ENCODE measurements at places on chromosomes 4 and X.

DNA sequence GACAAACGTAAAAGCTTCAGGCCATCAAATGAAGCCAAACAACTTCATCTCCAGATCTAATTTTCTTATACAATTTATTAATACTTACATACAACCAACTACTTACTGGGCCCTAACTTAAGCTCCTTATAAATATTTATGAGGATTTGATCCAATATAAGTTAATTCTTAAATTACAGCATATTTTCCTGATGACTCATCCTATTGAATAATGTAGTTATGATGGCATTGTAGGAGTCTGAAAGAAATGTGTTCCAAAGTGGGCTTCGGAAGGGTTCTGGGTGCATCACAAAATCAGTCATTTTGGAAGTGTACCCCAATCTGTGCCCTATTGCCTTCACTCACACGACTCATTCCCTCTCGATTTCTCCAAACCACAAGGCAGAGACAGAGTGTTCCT, 455.1 kb upstream of the CTSO start:
- no peak for DNase-seq

- no peak for DNase-seq
Measured at GRCh38 chr4:149910177-149910576, 94.5 kb upstream of the IQCM start.

GRCh38 chr4:74331252-74331651, 23.0 kb downstream of the EPGN start:
- no peak for DNase-seq

- DNase-seq, result no peak
Measured at GRCh38 chr4:59457576-59457975, 1742.5 kb upstream of the ADGRL3 start.

GRCh38 chrX:23945206-23945605, 37.4 kb downstream of the CXorf58 start:
- no peak for DNase-seq

GRCh38 chrX:111244235-111244750, 26.0 kb downstream of the CAPN6 start:
- peak; percentile 28 for DNase-seq

- no peak for DNase-seq
Measured at GRCh38 chrX:8404471-8404870, 60.2 kb upstream of the VCX3B start.

GRCh38 chr4:156931267-156931666, 40.3 kb downstream of the PDGFC start:
- DNase-seq, result no peak

DNA sequence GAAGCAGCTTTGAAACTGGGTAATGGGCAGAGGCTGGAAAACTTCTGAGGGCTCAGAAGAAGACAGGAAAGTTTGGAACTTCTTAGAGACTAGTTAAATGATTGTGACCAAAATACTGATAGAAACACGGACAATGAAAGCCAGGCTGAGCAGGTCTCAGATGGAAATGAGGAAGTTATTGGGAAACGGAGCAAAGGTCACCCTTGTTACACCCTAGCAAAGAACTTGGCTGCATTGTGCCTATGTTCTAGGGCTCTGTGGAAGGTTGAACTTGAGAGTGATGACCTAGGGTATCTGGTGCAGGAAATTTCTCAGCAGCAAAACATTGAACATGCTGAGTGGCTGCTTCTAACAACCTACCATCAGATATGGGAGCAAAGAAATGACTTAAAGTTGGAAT, 50.8 kb upstream of the FBXW7 start:
- DNase-seq, result no peak

- no peak for DNase-seq
Measured at GRCh38 chr4:68368691-68369131, 18.8 kb upstream of the YTHDC1 start.

- no peak for DNase-seq
Measured at GRCh38 chr4:20592663-20593062, 107.6 kb upstream of the PACRGL start.

GRCh38 chr4:54726907-54727306, 69.2 kb downstream of the KIT start:
- no peak for DNase-seq

DNA sequence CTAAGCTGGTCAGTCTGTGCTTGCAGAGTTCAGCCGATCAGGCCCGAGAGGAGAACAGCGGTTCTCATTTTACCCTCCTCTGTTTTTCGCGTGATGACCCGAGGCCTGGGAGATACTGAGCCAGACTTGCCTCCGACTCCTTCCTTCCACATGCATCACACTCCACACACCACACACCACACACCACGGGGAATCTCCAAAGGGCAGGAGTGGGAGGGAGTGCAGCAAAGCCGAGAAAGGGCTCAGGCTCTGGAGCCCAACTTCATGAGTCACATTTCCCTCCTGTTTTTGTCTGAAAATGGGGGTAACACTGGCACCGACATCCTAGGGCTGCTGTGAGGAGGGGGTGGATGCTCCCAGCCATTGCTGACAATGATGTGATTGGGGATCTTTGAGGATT, 38.9 kb downstream of the TKTL1 start:
- no peak for DNase-seq

- no peak for DNase-seq
Measured at GRCh38 chr4:161990721-161991120, 173.1 kb downstream of the FSTL5 start.

GRCh38 chrX:112642349-112642748, 37.4 kb downstream of the LHFPL1 start:
- DNase-seq, result peak; percentile 71

GRCh38 chrX:72396117-72396516, 90.4 kb upstream of the CITED1 start:
- DNase-seq, result no peak

DNA sequence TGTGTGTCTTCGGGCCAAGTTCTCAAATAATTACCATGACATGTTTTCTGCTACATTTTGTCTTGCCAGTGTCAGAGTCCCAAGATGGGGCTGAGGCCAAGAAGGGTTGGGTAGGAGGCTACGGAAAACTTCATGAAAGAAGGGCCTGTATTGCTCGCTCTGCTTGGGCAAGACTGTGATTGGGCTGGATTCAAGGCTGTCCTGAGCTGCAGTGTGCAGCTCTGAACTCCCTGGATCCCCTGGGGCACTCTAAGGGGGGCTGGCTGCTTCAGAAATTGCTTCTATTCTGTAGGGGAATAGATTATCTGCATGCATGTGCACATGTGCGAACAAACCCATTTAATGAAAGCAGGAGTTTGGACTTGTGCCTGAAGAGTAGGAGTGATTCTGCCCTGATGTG, 13.6 kb downstream of the TSPAN6 start:
- DNase-seq, result no peak

DNA sequence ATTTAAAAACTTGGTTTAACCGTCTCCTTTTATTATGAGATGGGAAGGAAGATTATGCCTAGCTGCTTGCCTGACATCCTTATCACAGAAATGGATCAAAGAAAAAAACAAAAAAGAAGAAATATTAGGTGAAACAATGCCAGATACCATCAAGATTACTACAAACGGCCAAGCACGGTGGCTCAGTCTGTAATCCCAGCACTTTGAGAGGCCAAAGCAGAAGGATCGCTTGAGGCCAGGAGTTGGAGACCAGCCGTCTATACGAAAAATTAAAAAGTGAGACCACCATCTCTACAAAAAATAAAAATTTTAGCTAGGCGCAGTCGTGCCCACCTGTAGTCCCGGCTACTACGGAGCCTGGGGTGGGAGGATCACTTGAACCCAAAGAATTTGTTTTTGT, 2.3 kb downstream of the FRYL start:
- peak; percentile 14 for DNase-seq

- DNase-seq, result no peak
Measured at GRCh38 chr4:2383760-2384159, 34.7 kb downstream of the ZFYVE28 start.

DNA sequence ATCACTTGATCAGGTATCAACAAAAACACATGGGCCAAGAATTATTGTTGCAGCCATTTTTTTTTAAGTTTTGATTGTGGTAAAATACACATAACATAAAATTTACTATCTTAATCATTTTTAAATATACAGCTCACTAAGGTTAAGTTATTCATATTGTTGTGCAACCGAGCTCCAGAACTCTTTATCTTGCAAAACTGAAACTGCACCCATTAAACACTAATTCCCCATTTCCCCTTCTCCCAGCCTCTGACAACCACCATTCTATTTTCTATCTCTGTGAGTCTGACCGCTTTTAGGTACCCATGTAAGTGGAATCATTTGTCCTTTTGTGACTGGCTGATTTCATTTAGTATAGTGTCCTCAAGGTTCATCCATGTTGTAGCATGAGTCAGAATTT, 126.2 kb upstream of the NDP start:
- no peak for DNase-seq

DNA sequence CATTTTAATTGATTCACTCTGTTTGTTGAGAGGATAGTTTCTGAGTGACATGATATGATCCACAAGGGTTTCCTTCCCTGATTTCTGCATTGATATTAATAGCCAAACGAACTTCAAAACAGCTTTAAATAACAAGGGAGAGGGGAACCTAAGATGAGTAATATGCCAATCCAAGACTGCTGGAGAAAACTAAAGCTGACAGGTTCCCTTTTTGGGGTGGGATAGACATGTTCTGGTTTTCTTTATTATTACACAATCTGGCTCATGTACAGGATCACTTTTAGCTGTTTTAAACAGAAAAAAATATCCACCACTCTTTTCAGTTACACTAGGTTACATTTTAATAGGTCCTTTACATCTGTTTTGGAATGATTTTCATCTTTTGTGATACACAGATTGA, 182.2 kb downstream of the AR start:
- no peak for DNase-seq

DNA sequence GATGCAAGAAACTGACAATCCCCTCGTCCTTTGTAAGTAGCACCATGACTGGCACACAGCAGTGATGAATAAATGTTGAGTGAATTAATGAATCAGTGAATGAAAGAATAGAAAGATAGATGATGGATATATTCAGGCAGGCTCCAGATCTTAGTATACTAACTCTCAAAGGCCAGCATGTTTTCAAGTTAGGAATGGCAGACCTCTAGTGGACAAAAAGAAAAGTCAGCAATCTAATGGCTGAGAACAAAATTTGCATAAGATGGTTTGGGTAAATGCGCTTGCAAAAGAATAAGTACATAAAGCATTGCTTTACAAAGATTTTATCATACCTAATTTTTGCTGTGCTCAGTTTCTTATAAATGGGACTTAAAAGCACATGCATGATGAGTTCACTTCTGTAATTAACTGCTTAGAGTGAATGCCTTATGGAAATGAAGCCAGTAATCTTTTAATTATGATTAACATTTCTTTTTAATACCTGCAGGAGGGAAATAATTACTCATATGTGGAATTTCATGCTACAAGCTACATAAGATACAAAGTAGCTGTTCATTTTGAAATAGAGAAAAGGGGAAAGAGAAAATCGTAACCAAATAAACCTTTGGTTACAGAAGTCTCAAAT, 126.9 kb upstream of the GPRIN3 start:
- peak; percentile 40 for DNase-seq

GRCh38 chr4:34466411-34466810, 1777.9 kb downstream of the ARAP2 start:
- no peak for DNase-seq

DNA sequence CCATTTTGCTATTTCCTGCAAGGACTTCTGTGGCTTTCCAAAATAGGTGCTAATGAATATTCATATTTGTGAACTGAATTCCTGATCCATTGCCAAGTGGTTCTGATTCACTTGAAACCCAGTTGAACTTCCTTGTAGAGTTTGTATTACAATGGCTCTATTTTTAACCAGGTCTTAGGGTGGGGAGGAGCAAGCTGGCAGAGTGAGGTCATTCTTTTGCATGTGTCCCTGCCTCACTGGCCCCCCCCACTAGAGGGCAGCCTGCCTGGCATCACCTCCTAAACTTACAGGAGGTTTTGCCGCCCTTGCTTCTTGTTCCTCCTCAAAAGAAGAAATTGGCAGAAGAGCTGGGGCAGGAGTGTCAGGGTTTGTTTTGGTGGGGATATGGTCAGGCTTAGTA, 10.5 kb downstream of the PTTG2 start:
- no peak for DNase-seq

- DNase-seq, result no peak
Measured at GRCh38 chr4:185573651-185574199, 38.4 kb upstream of the PDLIM3 start.

GRCh38 chr4:61299316-61299715, 99.2 kb downstream of the ADGRL3 start:
- DNase-seq, result no peak

DNA sequence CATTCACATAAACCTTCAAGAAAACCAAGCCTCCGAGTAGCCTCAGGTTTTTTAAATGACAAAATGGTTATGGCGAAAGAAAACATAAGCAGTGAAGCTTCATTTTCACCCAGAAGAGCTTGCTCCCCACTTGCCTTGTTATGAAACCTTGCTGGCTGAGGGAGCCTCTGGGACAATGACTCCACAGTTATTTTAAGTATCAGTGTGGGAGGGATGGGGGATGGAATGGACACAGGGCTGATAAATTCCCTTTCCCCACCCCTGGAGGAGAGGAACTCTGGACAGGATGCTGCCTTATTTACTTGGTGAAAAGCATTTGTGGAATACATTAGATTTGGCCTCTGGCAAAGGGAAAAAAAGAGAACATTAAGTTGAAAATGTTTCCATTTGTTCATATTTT, 220.7 kb upstream of the CNKSR2 start:
- no peak for DNase-seq

GRCh38 chrX:77505227-77505626, 58.0 kb downstream of the FGF16 start:
- DNase-seq, result no peak

DNA sequence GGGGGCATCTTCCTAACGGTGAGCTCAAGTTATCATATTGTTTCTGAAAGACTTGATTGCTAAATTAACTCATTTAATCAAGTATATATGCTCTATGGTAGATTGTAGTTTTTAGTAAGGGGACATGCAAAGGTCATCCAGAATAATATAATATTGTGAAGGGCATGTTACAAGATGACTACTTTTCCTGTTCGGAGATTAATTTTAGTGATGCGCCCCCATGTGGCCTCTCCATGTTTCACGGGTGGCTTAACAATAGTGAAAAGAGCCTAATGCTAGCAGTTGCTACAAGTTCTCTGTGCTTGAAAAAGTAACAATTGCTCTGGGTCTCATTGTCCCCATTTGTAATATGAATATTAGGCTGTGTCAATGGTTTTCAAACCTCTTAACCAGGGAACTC, 12.2 kb downstream of the SMPX start:
- DNase-seq, result no peak

DNA sequence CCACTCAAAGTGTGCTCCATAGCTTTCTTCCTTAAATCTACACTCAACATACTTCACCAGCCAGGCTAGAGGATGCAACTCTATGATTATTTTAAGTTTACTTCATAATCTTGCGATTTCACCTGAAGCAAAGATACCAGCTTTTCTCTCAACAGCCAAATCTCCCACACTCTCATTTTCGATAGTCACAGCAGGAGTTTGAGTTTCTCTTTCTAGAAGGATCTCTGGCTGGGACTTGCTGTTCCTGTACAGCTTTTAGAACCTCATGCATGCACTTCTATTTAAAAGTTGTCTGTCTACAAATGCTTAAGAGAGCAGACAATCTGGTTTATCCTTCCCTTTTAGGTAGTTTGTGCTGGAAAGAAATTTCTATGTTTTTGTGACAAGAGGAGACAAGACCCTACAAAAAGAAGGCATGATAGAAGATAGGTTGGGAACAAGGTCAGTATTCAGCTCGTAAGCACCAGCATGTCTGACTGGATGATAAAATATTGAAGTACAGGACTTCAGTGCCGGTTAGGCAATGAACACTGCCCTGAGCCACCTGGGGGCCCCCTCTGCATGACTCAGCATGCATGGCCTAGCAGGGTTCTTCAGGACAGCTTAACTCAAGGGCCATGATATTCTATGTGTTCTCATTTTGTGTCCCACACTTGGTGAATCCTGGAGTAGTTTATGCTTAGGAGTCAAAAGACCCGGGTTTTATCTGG, 65.6 kb downstream of the ATXN3L start:
- DNase-seq, result no peak
